NCI-H524 treated with DMSO at 0.1 percent for 48 hours (cell line): ENCODE measurements at places on chromosomes 16 and 17.

- no peak for DNase-seq
Observed at GRCh38 chr16:74275031-74275636, 21.5 kb upstream of the PSMD7 start.

DNA sequence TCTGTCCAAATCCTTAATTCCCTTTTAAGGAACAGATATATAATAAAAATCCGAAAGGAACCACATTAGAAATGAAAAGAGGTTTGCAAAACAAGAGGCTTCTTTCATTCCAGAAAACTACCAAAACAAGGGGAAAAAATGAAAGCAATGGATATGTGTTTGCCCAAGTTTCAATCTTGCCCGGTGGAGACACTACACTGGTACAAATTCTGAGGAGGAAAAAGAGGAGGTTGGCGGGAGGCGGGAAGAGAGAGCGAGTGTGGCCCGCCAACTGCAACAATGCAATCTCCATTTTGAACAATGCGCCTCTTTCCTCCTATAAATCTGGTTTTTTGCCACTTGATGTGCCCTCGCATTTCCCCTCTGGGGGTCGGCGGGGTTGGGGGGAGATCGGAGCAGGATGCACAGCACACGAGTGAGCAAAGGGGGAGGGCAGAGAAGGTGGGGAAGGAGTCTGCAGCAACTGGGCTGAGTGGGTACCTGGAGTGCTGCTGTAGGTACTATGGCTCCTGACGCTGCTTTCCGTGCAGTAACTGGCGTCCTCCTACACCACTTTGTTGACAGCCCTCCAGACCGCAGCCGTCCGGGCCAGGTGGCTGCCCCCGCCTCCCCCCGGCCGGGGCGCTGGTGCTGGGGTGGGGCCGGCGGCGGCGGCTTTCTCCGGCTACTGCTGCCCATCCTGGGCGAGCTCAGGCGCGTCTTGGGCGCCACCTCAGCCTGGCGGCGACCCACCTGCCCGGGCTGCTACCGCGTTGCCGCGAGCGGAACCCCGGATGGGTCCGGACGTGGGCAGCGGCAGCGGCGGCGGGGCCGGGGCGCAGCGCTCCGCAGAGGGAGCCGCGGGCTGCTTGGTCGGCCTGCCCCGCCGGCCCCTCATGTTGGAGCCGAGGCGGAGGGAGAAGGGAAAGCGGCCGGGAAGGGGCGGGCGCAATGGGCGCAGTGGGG, 93.8 kb upstream of the PLEKHM1 start:
- no peak for DNase-seq

GRCh38 chr16:27323781-27324561, 10.2 kb downstream of the IL4R start:
- DNase-seq: no peak

- no peak for DNase-seq
Observed at GRCh38 chr16:55043499-55043898, 112.8 kb downstream of the IRX5 start.

GRCh38 chr16:82882226-82882625, 255.5 kb downstream of the CDH13 start:
- no peak for DNase-seq

DNA sequence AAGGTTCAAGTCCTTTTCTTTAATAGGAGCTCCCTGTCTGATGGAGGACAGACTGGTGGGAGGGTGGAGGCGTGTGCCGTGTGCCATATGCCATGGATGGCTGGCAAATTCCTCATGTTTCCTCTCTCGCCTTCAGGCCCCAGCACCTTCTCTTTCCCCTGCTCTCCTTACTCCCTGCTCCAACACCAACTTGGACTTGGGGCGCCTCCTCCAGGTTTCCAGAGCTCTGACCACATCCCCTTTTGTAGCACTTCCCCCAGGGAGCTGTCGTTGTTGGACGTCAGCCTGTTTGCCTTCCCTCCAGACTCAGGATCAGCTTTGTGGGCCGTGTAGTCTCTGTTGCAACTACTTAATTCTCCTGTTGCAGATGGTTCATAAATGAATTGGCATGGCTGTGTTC, 30.7 kb downstream of the TMC7 start:
- no peak for DNase-seq

DNA sequence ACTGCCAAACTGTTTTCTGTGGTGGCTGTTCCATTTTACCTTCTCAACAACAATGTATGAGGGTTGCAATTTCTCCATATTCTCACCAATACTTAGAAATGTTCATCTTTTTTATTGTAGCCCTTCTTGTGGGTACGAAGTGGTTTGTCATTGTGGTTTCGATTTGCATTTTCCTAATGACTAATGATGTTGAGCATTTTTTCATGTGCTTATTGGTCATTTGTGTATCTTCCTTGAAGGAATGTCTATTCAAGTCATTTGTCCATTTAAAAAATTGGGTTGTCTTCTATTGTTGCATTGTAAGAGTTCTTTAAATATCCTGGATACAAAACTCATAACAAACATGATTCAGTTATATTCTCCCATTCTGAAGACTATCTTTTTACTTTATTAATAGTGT, 47.5 kb upstream of the CCL2 start:
- DNase-seq: no peak

- DNase-seq: no peak
Observed at GRCh38 chr17:36926701-36927100, 10.6 kb upstream of the LHX1 start.

DNA sequence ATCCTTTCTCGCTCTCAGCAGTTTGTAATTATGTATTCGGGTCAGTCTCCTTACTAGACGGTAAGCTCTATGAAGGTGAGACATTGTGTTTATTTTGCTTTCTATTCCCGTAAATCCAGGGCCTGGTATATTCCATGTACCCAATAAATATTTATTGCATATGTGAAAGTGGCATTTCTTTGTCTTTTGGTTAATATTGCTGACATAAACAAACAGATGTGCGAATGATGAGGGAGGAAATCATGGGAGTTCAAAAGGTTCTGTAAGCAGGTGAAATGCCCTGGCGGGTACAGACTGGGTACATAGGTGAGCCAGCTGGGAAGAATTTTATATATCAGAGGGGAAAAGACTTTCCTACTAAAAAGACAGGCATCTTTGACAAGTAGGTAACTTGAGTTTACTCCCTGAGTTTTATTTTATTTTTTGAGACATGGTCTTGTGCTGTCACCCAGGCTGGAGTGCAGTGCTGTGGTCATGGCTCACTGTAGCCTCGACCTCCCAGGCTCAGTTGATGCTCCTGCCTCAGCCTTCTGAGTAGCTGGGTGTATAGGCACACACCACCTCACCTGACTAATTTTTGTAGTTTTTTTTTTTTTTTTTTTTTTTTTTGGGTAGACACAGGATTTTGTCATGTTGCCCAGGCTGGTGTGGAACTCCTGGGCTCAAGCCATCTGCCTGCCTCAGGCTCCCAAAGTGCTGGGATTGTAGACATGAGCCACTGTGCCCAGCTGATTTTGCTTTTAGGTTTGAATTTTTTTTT, 5.7 kb upstream of the METTL9 start:
- DNase-seq: no peak

DNA sequence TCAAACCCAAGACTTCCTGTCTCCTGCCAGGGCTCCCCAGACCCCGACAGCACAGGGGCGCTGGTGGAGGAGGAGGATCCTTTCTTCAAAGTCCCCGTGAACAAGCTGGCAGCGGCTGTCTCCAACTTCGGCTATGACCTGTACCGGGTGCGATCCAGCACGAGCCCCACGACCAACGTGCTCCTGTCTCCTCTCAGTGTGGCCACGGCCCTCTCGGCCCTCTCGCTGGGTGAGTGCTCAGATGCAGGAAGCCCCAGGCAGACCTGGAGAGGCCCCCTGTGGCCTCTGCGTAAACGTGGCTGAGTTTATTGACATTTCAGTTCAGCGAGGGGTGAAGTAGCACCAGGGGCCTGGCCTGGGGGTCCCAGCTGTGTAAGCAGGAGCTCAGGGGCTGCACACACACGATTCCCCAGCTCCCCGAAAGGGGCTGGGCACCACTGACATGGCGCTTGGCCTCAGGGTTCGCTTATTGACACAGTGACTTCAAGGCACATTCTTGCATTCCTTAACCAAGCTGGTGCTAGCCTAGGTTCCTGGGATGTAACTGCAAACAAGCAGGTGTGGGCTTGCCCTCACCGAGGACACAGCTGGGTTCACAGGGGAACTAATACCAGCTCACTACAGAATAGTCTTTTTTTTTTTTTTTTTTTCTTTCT, 8.1 kb downstream of the SERPINF1 start:
- DNase-seq: no peak

DNA sequence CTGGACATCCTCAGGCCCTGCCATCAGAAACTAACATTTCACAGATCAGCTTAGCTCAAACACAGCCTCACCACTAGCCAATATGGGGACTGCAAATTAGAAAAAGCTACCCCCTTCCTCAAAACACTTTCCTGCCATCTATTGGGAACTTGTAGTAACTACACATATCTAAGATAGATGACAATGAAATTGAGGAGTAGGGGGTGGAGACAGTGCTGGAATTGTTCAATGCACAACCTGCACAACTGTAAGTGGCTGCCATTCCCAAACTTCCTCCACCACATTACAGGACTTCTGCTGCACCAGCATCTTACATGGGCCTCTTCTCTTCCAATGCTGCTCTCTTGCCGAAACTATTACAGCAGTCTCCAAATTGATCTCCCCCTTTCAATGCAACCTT, 21.9 kb downstream of the AIPL1 start:
- peak; percentile 22 for DNase-seq

- no peak for DNase-seq
Observed at GRCh38 chr17:81646869-81647600, 9.3 kb downstream of the PDE6G start.

GRCh38 chr16:57585051-57585687, 42.7 kb downstream of the ADGRG5 start:
- DNase-seq: no peak

DNA sequence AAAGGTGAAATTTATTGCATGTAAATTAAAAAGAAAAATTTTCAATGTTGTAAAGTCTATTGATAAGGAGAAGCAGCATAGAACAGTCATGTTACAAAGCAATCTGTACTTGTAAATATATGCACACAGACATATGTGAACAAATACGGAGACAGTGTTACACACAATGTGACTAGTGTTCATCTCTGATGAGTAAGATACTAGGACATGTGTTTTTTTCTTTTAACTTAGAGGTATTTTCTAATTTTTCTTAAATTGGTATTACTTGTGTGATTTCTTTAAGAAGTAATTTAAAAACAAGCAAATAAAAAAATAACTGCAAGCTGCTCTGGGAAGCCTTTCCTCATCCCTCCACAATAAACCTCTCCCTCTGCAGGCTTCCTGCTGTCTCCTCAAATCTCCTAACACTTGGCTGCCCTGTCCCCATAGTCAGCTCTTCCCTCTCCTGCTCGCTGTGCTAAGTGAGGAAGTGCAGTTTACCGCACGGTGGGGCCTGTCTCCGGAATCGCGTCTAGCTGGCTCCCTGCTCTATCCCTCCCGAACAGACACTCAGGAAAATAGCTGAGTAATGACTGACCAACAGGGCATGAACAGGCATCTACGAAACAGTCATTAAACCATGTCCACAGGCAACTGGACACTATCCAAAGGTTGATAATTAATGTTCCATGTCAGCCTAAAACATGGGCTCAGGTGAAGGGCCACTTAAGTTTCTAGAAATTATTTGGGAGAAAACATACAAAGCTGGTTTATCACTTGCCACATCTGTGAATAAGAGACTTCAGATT, 35.9 kb downstream of the CMTM4 start:
- no peak for DNase-seq

DNA sequence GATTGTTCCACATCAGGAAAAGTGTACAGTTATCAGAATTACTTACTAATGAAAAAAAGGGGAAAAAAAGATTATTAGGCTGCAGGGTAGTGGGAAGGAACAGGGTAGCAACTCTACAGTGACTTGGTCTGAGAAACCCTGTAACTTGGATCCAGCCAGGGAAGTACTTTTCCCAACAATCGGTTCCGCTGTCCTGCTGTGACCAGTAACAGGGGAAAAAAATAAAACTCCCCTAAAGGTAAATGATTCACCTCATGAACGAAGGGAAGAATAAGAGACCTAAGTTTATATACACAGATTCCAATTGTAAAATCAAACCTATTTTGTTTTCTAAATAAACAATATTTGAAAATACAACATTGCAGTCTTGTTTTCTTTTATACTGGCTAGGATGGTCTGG, 189.9 kb downstream of the WWOX start:
- no peak for DNase-seq

DNA sequence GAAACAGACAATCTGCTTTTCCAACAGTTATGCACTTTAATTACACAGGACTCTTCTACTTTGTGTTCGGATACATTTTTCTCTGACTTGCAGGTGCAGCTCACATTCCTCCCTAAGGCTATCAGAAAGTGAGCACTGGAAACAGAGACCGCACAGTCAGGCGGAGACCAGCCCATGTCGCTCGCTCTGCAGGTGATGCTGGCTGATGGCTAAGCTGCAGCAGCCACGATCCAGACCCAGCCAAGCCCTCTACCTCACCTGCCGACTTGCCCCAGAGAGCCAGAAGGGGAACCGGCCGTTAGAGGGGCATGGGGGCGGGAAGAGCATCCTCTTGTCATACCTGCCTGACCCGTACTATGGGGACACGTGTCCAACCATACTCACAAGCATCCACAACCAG, 33.8 kb downstream of the MAP1LC3B start:
- no peak for DNase-seq

GRCh38 chr16:58614860-58615259, 14.8 kb downstream of the CNOT1 start:
- no peak for DNase-seq

DNA sequence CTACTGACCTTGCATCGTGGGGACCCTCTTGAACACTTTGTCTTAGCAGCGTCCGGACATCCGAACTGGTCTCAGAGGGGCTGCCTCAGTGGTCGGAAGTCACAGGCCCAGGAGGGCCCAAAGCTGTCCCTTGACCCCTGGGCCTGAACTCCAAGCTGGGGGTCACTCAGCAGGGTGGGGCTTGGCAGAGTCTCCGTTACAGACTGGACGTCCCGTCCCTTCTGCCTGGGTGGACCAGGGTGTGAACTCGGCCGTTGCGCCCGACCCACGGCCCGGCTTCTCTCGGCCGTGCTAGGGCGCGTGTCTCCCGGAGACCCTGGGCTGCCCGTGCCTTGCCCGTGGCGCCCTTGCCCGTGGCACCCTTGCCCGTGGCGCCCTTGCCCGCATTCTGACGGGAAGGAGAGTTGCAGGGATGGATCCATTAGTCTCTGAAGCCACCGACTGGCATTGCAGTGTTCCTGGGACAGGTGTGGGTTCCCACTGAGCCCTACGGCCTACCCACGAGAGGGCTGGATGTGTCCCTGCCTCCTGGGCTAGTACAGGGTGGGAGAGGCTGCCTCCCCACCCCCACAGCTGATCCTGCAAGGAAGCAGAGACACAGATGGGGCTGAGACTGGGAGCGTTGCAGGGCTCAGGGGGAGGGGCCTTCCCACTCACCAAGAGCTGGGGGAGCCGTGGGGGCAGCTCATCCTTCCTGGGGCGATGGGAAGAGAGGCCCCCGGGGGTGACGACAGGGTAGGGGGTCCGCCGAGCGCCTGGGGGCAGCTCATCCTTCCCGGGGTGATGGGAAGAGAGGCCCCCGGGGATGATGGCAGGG, 4.9 kb downstream of the CACNA1H start:
- peak; percentile 30 for DNase-seq

GRCh38 chr16:47977802-47978201, 178.0 kb downstream of the ABCC12 start:
- DNase-seq: no peak
